Cortex of kidney (tissue), 1 donor: ENCODE measurements at places on chromosomes 5 and 9.

GRCh38 chr9:107870221-107870620 is 380.7 kb upstream of the KLF4 start:
- no peak for DNase-seq

- no peak for DNase-seq
Measured at GRCh38 chr5:92554447-92555085, 1026.5 kb downstream of the NR2F1-AS1 start.

DNA sequence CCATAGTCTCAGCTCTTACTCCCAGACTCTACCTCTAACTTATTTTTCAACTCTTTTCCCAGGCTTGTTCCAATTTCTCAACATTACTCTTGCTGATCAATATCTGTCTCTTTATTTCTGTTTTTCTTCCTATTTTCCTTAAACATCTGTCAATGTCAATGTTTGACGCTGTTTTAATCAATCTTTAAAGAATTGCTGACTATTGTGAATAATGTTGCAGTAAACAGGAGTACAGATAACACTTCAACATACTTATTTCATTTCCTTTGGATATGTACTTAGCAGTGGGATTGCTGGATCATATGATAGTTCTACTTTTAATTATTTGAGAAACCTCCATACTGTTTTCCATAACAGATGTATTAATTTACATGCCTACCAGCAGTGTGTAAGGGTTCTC is 229.0 kb downstream of the TRIM36 start:
- DNase-seq, result no peak

- no peak for DNase-seq
Measured at GRCh38 chr9:70218767-70219166, 40.0 kb upstream of the SMC5 start.

DNA sequence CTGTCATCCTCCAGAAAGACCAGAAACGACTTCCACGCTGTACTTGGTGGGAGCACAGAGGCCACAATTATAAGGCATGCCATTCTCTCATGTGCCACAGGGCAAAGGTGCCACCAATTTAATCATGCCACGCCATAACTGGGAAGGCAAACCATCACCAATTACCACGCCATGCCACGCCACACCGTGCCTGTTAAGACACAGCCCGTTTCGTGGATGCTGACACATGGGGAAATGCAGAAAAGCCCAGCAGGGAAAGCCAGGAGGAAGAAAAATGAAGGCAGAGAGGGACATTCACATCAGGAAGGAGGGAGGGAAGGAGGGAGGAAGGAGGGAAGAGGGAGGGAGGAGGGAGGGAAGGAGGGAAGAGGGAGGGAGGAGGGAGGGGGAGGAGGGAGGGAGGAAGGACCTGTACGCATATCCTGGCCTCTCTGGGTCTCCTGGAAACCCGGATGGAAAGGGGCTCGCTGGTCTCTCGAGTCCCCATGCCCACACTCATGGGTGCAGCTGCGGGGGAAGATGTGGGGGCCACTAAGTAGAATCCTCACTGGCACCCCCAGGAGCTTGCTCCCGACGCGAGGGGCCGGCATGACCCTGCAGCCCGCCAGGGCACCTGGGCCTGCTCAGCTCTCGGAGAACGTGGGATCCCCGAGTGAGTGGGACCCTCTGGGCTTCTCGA is 61.7 kb upstream of the UBAC1 start:
- no peak for DNase-seq

GRCh38 chr5:58202941-58203444 is 256.9 kb downstream of the PLK2 start:
- no peak for DNase-seq

- no peak for DNase-seq
Measured at GRCh38 chr9:80175286-80176150, 603.8 kb downstream of the TLE4 start.

- no peak for DNase-seq
Measured at GRCh38 chr5:153516504-153517240, 26.2 kb downstream of the GRIA1 start.

DNA sequence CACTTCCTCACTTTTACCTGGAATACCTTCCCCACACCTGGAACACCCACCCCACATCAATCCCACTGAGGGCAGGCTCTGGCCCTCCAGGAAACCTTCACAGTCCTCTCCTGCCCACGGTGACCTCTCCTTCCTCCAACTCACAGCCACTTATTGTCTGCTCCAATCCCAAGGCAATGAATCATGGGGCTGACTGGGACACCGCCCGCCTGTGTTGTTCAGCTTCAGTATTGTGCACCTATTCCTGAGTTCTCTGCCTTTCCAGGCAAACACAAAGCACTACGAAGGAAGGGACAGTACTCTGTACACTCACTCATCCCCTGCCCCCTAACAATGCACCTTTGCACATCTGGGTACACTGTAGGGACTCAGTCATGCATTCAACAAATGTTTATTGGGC is 7.3 kb downstream of the PCDH1 start:
- DNase-seq, result no peak

GRCh38 chr5:118818604-118819003 is 169.7 kb downstream of the DTWD2 start:
- DNase-seq, result no peak

GRCh38 chr9:34954225-34954624 is 3.9 kb upstream of the PHF24 start:
- DNase-seq, result no peak

DNA sequence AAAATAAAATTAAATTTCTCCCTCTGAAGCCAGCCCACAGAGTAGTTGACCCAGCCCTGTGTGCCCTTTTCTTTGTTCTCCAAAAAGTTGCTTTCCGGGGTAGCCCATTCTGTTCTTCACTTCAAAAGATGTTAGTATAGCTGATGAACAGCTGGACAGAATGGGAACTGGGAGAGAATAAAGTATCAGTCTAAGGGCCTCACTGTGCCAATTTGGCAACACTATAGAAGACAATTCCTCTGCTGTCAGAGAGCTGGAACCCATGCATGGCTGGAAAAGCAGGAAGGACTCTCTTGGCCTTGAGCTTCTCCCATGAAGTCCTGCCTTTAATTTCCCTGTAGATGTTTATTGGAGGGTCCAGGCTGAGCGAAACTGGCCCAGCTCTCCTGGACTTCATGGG is 11.0 kb upstream of the TNFSF8 start:
- no peak for DNase-seq

DNA sequence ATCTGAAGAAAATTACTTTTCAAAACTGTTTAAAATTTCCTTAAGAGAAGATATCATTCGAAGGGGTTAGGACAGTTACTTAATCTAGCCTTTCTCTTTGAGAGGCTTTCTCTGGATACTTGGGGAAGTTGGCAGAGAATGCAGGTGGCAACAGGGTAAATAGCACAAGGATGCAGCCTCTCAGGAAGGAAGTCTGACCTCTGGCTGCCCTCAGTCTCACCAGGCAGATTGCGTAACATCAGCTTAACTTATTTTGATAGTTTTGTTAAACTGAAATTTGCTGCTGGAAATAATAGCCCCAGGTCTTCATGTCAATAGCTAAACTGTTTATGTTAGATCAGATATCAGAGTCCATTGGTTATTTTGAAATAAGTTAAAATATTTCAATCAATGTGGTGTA is 20.4 kb downstream of the CCDC192 start:
- DNase-seq, result no peak

GRCh38 chr5:175712313-175712680 is 54.4 kb downstream of the HRH2 start:
- no peak for DNase-seq

GRCh38 chr5:148259288-148259687 is 9.3 kb upstream of the SPINK13 start:
- no peak for DNase-seq

GRCh38 chr5:95892784-95893354 is 68.8 kb downstream of the ELL2 start:
- no peak for DNase-seq

DNA sequence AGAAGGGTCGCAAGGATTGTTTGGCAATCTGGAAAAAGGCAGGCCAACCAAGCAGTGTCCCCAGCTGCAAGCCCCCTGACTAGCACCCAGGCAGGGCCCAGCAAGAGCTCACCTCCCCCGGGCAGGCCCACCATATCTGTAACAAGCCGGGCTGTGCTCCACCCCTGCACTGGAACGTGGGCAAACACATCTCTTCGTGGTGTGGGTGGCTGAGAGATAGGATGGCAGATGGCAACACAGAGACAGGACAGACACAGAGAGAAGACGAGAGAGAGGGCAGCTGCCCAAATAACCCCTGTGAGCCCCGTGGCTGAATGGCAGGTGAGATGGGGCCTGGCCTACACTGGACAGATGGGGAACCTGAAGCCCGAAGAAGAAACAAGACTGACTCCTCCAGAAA is 9.4 kb downstream of the BBLN start:
- no peak for DNase-seq

DNA sequence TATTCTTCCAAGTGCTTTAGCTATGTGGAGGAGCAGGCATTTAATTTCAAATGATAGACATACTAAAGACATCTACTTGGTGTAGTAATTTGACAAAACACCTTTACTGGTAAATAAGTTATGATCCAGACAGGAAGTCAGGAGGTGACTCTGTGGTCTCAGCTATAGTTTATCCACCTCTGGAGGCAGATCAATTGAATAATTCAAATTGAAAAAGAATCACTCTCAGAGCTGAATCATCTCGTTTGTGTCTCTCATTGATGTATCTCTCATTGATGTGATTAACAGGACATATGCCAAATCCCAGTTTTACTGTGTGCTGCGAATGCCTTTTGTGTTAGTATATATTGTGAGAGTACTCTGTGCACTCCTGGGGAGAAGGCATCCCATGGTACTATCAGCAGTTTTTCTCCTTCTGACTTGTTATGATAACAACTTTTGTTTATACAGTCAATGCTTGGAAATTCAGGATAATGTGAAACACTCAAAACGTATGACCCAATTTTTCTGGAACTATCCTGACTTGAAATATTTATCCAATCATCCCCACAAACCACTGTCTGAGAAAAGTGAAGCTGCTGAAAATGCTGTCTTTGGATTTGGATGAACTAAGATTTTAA is 48.5 kb upstream of the DAB2 start:
- DNase-seq, result no peak

- no peak for DNase-seq
Measured at GRCh38 chr5:150510460-150511263, 2.7 kb downstream of the NDST1 start.

DNA sequence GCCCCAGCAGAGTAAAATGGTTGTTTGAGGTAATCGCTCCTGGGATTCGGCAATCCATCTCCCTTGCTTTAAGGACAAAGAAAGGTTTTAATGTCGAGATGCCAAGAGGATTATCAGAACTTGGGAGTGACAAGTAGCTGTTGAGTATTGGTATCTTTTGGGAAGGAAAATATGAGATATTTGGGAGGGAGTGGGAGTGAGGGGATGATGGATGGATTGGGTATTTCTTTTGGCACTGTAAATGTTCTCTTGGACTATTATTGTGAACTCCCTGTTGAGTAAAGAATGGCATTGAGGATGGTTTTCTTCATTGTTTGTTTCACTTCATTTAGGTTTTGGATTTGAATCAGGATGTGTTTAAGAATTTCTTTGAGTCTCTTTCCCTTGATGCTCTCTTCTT is 86.1 kb downstream of the PIP5K1B start:
- DNase-seq, result no peak

DNA sequence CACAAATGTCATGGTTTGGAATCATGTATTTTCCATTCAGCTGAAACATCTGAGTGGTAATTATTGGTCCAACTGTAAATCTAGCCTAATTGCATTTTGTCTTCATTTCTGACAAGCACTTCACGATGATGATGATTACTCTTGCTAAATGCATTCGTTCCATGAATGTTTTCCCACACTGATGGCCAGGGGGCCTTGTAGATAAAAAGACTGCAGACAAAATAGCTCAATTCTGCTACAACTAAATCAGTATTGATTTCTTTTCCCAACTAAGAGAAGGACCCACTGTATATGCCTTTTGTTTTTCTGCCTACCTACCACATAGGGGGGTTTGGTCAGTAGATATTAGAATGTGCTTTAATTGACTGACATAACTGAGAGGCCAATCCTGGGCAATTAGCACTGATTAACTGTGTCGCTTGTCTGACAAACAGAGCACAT is 1351.3 kb upstream of the NUDT12 start:
- DNase-seq, result no peak

GRCh38 chr5:145752534-145752933 is 82.6 kb downstream of the PRELID2 start:
- DNase-seq, result no peak

DNA sequence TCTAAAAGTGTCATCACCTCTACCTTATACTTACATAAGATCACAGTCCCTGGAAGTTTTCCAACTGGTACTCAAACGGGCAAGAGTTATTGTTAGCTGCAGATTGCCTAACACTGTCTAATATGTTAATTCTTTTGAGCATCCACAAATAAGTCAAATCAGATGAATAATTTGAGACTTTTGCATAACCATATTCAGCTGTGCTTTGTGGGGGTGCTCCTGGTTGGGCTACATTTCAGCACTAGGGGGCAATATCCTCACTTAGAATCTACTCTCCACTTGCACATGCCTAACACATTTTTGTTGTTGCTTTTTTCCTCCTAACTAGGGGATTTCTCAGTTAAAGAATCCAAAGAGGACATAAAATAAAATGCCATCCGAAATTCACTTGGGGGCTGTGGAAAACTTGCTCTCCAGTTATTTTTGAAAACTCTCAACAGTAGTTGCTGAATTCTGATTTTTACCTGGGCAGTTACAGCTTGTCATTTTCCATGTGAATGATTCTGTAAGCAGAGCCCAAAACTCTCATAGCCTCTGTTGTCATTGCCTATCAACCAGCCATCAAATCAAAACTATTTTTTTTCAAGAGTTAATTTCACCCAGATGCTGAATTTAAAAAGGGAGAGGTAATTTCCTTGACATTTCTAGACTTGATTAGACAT is 71.5 kb downstream of the TRIM36 start:
- DNase-seq, result no peak

DNA sequence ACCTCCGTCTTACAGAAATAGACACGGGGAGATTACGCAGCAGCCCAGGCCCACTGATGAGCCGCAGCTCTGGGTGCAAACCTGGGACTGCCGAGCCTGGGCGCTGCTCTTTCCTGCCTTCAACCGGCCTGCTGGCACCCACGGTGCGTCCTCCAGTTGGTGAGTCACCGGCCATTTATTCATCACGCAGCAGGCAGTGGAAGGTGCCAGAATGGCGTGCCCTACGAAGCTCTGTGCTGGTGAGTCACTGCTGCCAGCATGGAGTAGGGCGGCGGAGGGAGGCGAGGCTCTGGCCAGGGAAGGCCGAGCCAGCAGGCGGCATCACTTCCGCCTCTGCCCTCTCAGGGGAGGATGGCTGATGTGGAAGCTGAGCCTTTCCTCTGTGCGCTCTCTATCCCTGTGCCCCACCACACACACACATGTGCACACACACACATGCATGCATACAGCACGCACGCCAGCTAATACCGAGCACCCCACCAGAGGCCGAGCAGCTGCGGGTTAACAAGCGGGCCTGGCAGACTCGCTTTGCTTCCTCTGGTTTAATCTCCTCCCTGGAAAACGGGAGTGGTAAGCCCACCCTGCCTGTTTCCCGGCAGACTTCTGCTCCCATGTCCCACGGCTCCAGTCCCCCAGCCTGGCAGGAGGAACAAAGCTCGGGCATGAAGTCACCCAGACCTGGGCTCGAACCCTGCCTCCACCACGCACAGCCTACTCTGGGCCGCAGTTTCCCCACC is 39.2 kb downstream of the OLFM1 start:
- DNase-seq, result no peak

GRCh38 chr9:18014556-18014955 is 435.7 kb downstream of the SH3GL2 start:
- DNase-seq, result no peak

- DNase-seq, result no peak
Measured at GRCh38 chr9:10172476-10172875, 440.3 kb downstream of the PTPRD start.

GRCh38 chr5:122154910-122155309 is 25.6 kb downstream of the ZNF474 start:
- DNase-seq, result no peak

- no peak for DNase-seq
Measured at GRCh38 chr5:68354315-68354714, 138.8 kb downstream of the PIK3R1 start.

- no peak for DNase-seq
Measured at GRCh38 chr5:131481569-131481968, 153.5 kb downstream of the RAPGEF6 start.
